Cerebellar nuclear complex (tissue), 1 donor: ENCODE measurements at places on chromosomes 5 and 9.

DNA sequence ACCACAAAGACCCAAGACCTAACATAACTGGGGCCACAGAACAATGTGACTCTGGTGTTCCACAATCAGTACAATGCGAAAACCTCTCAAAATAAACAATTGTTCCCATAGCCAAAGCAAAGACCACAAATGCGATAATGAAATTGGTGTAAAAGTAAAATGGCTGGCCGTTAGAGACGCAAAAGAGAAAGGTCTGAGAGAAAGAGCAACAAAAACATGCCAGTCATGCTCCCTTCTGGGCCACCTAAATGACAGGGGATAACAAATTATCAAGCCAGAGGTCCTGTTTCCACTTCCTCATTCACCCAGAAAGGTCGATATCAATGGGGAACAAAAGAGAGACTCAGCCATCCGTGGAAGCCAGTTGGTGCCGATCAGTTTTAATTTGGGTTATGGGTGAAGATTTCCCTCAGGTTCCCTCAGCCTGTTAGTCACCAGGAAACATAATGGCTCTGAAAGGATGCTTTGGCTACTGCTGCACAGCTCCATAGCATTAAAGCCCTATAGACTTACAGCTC is 9.2 kb upstream of the CFAP95 start:
- DNase-seq = no peak

DNA sequence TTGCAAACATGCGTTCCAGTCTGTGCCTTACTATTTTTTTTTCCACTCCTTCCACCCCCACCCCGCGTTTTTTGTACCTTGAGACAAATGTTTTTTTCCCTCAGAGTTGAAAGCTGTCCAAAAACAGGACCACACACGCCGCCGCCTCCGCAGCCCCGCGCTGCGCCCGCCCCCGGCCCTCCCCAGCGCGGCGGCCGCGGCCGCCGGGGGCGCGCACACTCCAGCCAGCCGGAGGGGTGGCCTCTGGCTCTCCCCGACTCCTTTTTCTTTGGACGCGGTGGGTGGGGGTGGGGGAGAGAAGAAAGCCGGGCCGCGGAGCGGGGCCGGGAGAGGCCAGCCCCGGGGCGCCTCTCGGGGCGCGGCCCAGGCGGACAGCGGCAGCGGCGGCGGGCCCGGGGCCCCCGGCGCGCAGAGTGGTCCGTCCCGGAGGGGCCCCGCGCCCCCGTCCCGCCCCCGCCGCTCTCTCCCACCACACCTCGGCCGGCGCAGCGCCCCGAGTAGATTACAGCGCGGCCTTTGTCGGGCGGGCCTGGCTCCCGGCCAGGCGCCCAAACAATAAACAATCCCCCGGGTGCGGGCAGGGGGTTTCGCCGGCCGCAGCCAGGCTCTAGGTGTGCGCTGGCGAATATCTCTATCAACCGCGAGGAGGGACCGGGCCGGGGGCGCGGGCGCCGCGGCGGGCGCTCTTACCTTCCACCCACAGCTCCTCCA is 10.9 kb downstream of the PTCH1 start:
- DNase-seq = no peak

GRCh38 chr5:121158451-121158850 is 693.2 kb upstream of the FTMT start:
- no peak for DNase-seq

DNA sequence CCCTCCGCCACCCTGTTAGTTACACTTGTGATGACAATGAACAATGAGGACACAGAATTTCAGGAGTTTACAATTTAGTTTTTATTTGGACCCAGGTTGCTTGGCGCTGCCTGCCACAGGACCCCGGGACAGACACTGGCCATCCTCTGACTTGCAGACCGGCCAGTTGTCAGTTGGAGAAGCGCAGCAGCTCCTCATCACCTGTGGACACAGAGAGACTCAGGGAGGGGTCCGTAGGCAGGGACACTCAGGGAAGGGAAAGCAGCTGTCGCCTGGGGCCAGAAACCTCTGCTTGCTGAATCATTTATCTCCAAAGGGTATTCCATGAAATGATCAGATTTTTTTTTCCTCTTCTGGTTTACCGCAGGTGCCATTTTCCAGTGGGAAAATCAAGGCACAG is 18.0 kb downstream of the AMBP start:
- DNase-seq = no peak

DNA sequence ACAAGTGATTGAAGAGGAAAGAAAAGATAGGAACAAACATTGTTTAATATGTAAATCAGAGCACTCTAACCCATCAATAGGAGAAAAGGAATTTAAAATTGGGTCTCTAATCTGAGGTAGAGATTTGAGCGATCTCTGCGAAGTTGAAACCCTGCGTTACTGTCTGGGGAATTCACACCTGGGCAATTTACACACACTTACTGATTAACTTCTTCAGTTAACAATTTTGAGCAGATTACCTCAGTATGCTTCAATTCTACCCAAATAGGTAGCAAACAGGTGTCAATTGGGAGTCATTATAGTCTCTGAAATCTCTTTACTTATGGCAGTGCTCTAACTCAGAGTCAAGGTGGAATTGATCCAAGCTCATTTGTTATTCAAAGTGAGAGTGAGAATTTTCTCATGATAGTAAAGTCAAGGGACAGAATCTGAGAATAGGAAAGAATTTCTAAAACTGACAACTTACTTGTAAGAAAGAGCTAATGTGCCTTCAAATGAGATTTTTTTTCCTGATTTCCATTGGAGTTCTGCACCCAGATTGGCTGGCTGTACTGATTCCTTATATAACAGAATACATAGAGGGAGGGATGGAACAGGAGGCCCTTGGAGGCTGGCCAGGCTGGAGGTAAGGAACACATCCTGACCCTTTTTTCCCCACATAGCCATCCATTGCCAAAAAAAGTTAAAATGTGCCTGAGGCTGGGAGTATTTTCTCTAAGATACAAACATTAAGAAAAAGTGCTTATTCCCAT is 27.1 kb upstream of the IFNA14 start:
- no peak for DNase-seq

- DNase-seq = no peak
These were observed 1.0 kb upstream of the GRM6 start for GRCh38 chr5:178996156-178996555.

DNA sequence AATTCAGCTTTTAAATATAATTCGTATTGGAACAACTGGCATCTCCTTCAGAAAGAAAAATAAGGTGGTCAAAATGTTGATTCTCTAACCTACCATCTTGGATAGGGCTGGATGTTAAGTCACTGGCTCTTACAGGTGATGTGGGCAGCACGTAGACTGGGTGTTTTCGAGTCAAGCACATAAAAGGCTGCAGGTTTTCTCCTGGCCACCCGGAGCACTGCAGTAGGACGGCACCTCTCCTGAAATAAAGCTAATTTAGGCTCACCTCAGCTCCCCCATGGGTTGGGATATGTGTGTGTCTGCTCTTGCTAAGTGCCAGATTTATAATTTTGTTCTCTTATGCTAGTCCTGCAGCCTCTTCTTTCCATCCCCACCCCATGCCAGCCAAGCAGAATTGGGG is 80.3 kb downstream of the IQGAP2 start:
- no peak for DNase-seq

DNA sequence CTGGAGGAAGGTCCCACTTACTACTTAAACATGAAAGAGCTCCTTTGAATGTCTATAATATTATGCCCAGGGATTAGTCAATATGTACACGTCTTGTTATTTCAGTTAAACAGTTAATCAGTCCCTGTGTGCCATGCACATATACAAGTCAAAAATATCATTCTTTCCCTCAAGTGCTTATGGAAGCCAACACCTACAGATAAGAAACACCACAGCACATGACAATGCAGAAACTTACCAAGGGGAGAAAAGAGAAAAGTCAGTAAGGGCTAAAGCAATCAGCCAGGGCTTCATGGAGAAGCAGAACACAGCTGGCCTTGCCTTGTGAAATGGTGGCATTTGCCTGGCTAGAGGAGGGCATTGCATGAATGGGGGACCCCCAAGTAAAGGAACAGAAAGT is 88.3 kb downstream of the SNCAIP start:
- no peak for DNase-seq

- no peak for DNase-seq
These were observed 83.4 kb upstream of the PCA3 start for GRCh38 chr9:76680716-76681425.

DNA sequence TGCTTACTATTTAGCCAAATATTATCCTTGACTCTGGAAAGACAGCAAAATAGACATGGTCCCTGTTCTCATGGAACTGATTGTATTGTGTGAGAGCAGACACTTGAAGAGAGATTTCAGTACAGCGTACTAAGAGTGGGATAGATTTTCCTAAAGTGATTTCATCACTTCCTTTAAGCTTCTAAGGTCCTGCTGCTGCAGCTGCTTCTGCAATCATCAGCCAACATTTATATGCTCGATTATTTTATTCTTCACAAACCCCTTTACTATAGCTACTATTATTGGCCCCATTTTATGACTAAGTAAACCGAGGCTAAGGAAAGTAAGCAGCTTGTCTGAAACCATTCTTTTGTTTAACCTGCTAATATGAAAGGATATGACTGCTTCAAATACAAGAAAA is 137.7 kb downstream of the SPATA31D1 start:
- no peak for DNase-seq

DNA sequence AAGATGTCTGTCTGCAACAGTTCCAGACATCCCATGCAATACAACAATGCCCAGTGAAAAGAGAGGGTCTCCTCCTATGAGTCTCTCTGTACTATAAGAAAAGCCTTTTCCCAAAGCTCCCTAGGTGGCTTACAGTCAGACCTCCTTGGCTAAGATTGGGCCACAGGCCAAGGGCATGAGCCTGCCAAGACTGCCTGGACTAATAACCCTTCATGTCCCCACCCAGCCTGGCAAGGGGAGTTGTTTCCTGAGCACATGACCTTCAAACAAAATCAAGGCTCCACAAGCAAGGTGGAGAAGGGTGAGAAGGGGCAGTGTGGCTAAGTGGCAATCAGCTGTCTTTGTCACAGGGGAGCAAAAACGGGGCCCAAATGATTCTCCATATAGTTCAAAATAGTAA is 75.6 kb upstream of the ZSWIM6 start:
- no peak for DNase-seq

- DNase-seq = no peak
These were observed 1.7 kb downstream of the TRAF1 start for GRCh38 chr9:120924698-120925534.

DNA sequence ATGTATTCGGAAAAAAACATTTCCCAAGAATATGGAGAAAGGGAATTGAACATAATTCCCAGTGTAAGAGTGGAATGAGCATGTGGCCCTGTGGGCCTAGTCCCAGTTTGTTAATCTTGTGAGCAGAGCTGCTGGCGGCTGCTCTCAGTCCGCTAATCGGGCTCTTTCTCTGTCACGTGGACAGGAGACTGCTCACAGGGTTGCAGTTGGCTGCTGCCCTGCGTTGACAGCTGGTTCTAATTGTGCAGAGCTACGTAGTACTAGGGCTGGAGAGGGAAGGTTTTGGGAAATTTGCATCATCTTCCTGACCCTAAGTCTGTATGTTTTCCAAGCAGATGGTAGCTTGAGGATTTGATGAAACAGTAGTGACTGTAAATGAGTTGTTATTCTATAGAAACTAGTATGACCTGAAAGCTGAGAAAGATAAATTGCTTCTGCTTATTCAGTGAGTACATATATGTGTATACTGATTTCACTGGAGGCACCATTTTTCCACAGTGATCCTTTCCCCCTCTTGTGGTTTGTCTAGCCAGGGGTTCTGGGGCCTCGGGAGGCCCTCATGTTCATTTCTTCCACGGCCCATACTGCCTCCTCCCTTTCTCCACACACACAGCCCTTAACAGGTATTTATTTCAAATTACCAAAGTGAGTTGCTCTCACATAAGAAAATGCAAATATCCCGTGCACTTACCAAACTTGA is 100.6 kb downstream of the ANGPTL2 start:
- DNase-seq = peak; percentile 57

- no peak for DNase-seq
These were observed 553.8 kb upstream of the CDH9 start for GRCh38 chr5:27592231-27592630.

- DNase-seq = no peak
These were observed 84.9 kb downstream of the RGS3 start for GRCh38 chr9:113548221-113549041.

DNA sequence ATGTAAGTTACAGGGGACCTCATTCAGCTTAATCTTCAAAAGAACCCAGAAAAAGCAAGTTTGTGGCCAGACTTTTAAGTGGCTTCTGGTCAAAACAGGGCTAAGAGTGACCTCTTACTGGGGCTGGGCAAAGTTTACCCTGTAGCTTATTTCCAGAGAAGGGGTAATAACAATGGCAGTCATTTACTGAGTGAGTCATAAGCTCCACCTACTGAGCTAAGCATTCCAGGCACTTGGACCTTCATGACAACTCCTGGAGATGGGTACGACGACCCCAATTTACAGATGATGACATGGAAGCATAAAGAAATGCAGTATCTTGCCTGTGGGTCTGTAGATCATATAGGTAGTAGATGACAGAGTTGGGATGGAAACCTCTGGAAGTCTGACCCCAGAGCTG is 4.7 kb upstream of the GPR151 start:
- DNase-seq = no peak

DNA sequence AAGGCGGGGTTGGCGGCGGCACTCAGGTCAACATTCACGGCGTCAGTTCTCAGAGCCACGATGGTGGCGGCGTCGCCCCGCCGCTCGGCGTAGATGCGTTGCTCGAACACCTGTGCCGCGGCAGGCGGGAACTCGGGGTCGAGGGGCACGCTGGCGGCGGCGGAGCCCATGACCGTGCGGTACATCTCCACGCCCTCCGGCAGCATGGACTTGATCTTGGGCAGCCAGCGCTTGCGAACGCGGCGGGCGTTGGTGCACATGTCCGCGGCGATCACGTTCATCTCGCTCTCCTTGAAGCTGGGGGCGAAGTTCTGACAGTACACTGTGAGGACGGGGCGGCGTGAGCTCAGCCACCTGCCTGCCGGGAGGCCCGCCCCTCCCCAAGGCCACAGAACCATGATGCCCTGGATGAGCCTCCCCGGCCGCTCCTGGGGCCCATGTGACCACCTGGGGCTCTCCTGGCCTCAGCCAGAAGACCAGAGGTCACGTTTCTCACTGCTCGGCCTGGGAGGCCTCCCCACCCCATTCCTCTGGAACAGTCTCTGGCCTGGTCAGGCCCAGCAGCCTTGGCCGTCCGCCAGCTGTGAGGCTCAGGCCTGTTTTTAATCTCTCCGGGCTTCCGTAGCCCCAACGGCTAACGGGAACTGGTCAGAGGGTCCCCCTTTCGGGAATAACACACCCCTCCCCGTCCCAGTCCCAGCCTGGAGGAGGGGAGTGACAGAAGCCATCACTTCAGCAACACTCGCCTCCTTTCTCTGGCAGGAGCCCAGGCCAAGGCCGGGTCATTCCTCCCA is 50.7 kb upstream of the UBAC1 start:
- no peak for DNase-seq

DNA sequence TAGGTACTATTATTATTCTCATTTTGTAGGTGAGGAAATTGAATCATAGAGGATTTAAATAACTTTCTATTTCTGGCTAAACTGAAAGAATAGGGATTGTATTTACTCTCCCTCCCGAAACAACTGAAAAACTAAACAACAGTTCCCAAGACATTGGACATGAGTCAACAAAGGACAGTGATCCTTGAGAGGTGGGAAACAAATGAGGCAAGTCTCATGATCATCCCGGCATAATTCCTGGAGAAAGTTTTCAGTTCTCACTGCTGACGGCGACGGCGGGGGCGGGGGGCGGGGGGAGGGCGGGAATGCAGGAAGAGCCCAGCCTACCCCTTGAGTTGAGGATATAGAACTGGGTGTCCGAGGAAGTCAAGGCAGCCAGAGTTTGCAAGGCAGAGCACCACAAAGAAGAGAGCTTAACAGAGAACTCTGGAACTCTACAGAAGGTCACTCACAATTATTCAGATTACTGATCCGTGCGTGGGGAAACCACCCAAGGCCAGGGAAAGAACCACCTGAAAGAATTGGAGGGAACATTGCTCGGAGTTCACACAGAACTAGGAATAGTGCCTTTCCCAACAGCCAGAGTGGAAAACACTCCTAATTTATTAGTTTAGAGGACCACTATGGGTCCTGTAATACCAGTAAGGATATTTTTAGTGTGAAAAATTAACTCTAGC is 27.4 kb upstream of the WHRN start:
- DNase-seq = no peak
